ENCODE measurements at places on chromosomes 2 and 18.

- DNase-seq, result no peak
Observed at GRCh38 chr2:219576505-219577388, 4.6 kb downstream of the INHA start.

- DNase-seq, result no peak
Observed at GRCh38 chr2:10303181-10303693, 533 bp downstream of the HPCAL1 start.

DNA sequence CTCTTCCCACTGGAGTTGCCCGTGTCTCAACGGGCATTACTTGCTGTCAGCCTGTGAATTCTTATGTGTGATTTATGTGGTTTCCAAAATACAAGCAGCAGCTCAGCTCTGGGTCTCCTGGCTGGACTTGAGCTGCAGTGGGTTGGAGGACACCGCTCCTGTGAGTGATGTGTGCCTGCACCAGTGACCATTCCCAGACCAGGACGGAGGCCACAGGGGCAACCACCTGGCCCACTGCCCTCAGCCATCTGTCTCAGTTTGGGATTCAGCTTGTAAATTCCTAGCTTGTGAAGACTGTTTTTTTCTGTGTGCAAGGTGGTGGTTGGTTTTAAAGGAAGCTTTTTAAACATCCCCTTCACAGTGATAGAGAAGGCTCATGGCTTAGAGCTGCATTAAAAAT, 261.0 kb downstream of the BCL2 start:
- no peak for DNase-seq

DNA sequence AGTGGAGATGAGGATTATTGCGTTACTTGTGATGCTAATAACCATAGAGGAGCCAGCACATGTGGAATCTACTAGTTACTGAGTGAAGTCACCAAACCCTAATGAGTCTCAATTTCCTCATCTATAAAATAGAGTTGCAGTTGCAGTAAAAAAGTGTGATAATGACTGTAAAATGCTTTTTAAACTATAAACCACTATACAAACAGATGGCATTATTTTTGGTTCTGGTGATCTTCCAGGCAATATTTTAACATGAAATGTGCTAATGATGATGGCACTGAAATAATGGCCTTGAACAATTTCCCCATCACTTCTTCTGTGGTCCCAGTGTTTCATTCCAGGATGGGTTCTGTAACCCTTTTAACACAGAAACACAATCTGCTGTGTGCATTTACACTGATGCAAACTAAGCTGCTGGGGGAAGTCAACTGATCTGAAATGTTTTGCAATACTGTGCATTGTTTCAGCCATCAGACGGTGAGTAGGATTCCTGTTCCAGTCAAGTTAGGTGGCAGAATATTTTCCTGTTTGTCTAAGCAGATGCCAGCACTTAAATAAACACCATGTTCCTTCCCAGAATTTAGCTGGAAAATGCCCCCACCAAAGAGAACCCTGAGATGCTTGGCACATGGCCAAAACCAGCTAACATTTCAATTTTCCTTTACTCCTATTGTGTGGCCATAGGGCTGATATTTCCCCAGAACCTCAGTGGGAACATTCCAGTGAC, 52.6 kb downstream of the TACR1 start:
- DNase-seq, result no peak

- no peak for DNase-seq
Observed at GRCh38 chr2:38248255-38248654, 128.8 kb downstream of the ATL2 start.

GRCh38 chr2:239273280-239274234, 127.3 kb downstream of the HDAC4 start:
- no peak for DNase-seq

- DNase-seq, result no peak
Observed at GRCh38 chr2:198143793-198144192, 339.4 kb downstream of the PLCL1 start.

DNA sequence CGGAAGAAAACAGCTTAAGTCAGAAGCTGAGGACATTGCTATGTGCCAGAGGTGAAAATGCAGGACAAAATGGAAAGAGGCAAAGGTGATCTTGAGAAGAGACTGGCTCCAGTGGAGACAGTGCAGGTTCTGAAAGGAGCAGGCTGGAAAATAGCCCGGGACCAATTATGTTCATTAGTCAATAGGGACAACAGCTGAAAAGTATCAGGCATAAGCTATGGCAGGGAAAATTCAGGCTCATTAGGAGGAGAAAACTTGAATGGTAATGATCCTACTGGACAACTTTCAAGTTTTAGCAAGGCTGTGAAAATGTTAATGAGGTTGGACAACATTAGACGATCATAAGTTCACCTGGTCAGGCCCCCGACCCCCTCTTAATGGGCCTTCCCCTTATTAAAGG, 60.2 kb downstream of the GALNT14 start:
- no peak for DNase-seq

- no peak for DNase-seq
Observed at GRCh38 chr2:204945376-204945775, 400.1 kb downstream of the PARD3B start.

GRCh38 chr2:143744114-143744513, 614.9 kb downstream of the ARHGAP15 start:
- DNase-seq, result no peak

- no peak for DNase-seq
Observed at GRCh38 chr2:61042807-61043206, 22.9 kb upstream of the SANBR start.

GRCh38 chr2:30072250-30072842, 74.5 kb upstream of the YPEL5 start:
- peak; percentile 86 for DNase-seq

DNA sequence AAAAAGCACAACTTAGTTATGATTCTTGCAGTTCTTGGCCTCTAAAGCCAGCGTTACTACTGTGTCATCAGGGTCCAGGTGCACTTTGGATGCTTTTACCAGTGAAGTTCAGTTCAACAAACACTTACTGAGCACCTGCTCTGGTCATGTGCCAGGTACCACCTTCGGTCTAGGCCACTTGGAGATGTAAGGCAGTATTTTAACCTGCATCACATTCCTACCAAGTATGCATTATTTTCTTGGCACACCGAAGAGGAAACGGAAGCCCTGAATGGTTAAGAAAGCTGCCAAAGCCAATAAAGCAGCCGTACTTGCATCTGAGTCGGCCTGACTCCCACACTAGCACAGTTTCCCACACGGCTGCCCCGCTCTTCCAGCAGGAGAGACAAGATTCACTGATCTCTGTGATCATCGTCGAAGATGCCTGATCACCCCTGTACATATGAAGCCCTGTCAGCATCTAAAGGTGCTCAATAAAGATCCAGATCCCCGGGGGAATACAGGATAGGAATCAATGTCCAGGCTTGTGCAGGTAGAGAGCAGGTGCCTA, 427.1 kb downstream of the EIPR1 start:
- DNase-seq, result no peak

DNA sequence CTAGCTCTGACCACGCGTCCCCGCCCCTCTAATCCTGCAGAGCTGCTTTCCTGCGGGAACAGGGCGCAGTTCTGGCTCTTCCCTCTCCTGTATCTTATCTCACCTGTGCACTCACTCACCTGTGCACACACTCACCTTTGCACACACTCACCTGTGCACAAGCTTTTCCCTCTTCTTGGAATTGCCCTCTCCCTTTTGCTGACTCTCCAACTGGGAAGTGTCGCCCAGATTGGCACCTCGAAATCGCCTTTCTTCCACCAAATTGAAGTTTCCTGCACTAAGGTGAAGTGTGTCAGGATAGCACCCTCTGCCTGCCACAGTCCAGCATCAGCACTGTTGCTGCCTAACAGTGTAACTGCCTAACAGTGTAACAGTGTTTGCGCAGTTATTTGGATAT, 566 bp upstream of the CMPK2 start:
- peak; percentile 44 for DNase-seq

DNA sequence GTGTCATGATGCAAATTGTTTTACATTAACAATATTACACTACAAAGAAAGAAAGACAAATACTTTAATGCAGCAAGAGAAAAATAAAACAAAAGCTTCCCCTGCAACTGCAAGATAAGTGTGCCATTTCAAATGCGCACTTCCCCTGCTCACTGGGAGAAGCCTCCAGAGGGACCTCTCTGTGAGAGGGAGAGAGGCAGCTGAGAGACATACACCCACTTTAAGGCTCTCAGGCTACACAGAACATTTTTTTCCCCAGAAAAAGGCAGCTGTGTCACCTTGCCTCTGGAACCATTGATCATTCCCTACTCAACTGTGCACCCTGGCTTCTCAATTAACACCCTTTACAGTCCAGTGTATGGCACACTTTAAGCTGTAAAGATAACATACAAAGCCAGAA, 75.2 kb downstream of the DPP4 start:
- DNase-seq, result no peak

DNA sequence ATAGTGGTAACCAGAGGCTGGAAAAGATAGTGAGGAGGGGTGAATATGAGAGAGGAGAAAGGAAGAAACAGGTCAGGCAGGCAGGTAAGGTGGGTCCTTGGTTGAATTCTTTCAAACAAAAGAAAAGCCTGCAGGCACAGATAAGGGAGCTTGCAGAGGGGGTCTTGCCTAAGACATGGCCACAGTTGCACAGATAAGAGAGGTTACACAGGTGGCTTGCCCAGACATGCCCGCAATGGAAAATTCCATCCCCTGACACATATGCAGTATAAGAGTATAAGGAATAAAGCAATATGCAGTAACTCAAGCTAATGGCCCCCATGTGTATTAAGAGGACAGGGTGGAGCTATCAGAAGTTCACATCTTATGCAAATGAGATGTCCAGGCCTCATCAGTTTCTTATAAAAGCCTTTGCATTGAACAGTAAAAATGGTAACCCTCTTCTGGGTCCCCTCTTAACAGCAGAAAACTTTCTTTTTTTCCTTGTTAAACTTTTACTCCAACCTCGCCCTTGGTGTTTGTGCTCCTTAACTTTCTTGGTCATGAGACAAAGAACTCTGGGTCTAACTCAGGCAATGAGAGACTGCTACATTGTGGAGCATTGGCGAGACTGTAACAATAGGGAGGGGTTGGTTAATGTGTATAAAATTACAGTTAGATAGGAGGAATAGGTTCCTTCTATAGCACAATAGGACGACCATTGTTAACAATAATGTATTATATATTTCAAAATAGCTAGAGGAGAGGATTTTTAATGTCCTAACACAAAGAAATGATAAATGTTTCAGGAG, 764.6 kb downstream of the TSN start:
- DNase-seq, result no peak

DNA sequence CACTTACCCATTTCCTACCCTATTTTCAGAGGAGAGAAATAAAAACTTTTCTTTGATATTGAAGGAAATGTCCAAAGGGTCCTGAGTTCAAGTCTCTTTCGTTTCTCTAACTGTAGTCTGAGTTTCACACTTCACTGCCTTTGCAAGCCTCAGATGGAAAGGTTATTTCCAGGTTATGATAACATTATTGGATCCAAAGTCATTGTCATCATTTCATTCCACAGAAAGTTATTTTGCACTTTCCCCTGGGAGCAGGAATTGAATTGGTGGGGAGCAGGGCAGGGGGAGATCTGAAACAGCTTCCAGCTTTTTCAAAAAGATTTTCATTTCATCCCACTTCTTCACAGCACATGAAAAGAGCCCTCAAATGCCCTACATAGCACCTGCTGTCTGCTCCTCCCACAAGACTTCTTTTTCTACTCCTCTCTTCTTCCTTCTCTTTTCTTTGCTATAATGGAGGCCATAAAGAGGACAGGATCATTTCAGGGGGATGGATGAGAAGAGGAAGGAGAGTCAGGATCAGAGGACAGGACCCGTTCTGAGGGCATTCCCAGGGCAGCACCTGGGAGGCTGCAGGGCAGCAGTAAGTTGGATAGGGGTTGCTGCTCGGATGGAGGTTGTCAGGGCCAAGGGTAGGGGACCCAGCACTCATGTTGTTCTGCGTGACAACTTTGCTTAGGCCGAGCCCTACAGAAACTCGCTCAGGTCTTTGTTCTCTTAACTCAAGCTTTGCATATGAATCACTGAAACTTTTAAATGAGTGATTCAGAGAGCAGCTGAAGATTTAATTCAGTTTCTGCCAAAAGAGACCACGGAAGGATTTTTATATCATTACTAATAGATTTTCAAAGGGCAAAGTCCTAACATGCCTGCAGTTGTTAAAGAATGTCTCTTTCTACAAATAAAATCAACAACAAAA, 11.4 kb upstream of the GALNT5 start:
- DNase-seq, result no peak
